ENCODE measurements at places on chromosomes 1 and 21. TPM values are rescaled to one million over a fixed set of nuclear protein-coding genes. Genes with fewer than 3 reads are reported as not detected.

The KCNQ4 gene
- 1.4 TPM for total RNA-seq

GRCh38 chr1:167221126-167221737, 546 bp downstream of the POU2F1 start:
- DNase-seq = no peak

- DNase-seq = no peak
Observed at GRCh38 chr1:195202241-195202640, 1406.0 kb downstream of the KCNT2 start.

The OR2T11 gene
- total RNA-seq = not detected

DNA sequence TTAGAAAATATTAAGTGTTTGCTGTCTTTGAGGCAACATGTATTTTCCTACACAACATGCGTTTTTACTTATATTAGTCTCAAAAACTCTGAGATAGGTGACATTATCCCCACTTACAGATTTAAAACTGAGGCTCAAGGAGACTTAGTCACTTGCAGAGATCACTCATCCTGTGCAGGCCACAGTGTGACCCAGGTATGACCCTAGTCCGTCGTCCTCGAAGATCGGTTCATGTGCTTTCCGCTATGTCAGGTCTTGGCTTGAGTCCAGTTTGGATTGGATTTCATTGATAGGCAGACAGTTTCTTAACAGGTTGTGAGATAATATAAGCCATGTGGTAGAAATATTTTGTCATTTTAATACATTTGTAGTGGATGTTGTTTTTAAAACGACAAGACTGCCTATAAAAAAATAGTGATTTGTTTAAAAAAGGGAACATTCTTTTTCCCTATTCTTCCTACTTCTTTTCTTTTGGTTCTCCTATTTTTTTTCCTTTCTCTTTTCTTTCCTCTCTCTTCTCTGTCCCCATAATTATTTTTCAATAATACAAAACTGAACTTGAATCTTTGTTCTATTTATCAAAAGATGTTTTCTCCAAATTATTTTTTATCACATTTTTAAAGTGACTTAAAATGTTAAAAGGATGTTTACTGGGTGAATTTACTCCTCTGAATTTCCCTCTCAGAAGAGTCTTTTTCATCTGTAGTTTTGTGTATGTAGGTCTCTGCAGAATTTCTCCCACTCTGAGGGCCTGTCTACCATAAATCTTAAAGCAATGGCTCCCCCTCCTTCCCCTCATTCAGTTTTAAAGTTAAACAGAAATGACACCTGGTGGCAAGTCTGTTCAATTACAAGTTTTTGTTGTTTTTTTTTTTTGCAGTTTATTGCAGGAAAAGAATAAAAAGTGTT, 81.8 kb downstream of the PHTF1 start:
- DNase-seq = peak; percentile 25

The KCNK1 gene
- 69.6 TPM for total RNA-seq

DNA sequence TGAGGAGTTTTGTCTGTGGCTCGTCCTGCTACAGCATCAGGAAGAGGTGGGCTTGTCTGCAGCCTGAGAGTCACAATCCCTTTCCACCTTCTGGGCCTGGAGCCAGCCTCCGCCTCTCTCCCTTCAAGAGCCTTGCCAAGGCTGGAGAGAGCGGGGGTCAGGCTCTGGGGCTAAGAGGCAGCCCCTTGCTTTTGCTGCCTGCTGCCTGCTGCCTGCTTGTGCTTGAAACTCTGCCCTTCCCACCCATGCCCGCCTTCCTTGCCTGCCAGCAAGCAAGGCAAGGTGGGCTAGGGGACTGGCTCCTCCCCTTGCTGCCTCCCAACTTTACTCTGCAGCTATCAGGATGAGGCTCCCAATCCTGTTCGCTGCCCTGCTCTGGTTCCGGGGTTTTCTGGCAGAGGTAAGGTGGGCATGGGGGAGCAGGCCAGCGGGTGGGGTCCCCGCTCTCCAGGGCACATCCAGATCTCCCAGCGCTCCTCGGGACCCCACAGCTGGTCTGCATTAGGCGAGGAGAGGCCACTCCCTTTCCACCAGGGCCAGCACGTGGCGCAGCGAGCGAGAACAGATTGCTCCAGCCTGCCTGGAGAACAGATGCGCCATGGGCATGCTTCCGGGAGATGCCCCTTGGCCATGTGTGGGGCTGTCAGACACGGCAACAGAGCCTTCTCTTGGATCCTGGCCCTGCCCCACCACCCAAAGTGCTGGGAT, 7.5 kb upstream of the PTPN7 start:
- DNase-seq = no peak

The AKT3 gene
- total RNA-seq = 42.9 TPM

GRCh38 chr1:231800108-231800507, 173.5 kb downstream of the DISC1 start:
- DNase-seq = no peak

DNA sequence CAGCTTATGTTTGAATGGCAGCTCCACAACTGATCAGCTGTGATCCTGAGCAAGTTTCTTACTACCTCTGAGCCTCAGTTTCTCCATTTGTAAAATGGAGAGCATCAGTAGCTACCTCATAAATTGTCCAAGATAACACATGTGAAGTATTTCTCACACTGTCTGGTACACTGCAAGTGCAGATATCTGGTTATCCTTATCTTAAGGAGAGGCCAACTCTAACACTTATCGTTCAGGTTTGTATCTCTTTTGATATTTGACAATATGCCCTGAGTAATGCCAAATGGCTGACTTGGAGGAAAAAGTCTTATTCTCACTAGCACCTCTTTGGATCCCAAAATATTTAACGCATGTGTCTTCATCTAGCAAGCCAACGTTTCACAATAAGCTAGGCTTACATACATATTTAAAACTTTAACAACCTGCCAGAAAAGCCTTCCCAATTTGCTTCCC, 2.7 kb downstream of the CSRP1 start:
- no peak for DNase-seq

The STIL gene
- 1.4 TPM for total RNA-seq

The TRABD2B gene
- total RNA-seq = 7.6 TPM

DNA sequence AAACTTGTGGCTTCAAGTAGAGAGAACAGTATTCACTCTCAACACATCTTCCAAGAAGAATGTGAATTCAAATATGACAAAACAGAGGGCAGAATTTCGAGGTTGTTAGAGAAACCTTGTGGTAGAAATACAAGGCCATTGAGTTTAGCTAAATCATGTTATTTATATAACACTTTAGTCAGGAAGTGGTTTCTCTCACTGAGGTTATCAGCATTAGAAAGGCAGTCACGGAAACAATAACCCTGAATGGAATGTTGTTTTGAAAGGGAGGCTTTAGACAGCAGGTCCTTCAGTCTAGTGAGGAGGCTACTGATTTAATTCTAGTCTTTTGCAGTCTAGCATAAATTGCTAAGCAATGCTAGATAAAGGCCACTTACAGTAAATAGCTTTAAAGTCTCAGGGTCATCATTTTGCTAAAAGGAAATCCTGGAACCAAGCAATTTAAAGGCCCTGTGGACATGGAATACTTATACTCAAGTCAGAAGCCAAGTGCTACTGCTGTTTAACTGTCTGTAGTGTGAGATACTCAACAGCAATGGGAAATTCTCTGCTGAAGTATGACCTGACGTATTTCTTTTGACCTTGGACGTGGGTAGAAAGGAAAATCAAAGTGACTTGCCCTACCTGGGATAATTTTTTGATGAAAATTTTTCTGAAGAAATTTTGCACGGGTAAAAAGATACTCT, 89.0 kb upstream of the CHODL start:
- no peak for DNase-seq

The HCRTR1 gene
- 0.42 TPM for total RNA-seq

DNA sequence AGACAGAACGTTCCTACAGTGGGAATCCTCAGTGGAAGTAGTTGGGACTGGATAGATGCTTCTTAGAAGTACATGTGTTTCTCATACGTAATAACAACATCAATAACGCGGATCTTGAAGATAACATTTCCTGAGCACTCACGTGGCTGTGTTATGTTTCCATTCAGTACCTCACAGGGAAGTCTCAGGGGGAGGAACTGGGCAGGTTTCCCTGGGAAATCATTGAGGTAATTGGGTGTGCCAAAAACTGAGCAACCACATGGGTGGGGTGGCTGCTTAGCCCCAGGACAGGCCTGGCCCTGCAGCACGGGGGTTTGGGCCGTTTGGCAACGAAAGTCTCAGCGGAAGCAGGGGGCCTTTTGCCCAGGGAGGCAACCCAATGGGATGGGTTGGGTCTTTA, 133.8 kb downstream of the ZSCAN20 start:
- peak; percentile 53 for DNase-seq

DNA sequence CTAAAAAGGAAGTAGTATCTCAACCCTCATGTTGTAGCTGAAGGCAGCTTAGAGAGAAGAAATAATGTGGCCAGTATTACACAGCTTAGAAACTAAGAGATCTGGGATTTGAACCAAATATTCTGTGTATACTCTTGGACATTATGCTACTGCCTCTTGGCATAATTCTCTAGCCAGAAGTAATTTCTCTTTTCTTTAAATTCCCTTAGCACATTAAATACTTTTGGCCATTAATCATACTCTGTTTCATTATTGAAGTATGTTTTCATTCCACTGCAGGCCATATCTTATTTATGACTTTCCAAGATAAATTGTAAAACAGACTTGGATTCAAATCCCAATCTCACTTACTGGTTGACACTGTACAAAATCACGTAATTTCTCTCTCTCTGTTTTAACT, 181.3 kb upstream of the SPAG17 start:
- no peak for DNase-seq

The AVPR1B gene
- not detected for total RNA-seq

- DNase-seq = no peak
Observed at GRCh38 chr1:18530587-18531502, 50.1 kb downstream of the KLHDC7A start.

DNA sequence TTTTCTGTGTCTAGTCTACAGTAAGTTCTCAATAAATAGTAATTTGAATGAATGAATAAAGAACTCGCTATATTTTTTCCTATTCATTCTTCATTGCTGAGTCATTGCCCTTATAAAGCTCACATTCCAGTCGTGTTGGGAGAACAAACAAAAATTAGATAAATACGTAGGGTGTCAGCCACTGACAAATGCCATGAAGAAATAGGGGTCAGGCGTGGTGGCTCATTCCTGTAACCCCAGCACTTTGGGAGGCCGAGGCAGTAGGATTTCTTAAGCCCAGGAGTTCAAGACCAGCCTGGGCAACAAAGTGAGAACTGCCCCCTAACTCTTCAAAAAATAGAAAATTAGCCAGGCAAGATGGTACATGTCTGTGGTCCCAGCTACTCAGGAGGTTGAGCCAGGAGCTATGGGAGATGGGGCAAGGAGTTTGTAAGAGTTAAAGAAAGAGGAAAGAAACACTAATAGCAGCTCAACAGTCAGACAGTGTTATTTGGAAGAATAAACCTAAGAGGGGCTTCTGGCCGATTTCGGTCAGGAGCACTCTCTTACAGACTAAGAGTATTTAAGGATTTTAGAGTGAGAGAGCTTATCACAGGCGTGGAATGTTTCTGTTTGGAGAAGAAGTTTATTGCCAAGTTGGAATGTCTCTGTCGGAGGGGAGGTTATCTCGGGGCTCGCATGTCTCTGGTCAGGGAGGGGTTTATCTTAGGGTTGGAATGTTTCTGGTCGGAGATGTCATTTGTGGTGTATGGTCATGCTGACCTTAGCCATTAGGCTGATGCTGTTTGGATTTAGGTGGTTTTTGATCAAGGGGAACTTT, 1.8 kb upstream of the CHML start:
- DNase-seq = no peak

GRCh38 chr1:8392522-8392921, 74.6 kb downstream of the SLC45A1 start:
- no peak for DNase-seq

The KCNJ10 gene
- total RNA-seq = 0.05 TPM

The AKR7A3 gene
- total RNA-seq = not detected

The MUL1 gene
- 41.0 TPM for total RNA-seq

DNA sequence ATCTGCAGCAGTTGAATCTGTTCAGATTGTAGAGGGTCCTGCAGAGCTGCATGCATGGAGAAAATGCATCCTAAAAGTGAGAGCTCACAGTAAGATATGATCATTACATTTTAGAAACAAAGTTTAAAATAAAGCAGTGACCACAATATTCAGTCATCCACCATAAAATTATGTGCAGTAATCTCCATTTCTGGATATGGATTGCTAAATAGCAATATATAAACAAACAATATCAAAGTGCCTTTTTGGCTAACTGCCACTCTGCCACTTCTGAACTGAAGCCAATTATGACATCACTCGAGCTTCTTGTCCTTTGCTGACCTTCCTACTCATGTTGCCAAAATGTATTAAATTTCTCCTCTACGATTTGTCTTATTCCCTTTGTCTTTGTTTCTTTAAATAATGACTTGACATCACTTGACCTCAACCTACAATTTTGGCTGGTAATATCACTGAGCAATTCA, 262.0 kb upstream of the CXADR start:
- no peak for DNase-seq

DNA sequence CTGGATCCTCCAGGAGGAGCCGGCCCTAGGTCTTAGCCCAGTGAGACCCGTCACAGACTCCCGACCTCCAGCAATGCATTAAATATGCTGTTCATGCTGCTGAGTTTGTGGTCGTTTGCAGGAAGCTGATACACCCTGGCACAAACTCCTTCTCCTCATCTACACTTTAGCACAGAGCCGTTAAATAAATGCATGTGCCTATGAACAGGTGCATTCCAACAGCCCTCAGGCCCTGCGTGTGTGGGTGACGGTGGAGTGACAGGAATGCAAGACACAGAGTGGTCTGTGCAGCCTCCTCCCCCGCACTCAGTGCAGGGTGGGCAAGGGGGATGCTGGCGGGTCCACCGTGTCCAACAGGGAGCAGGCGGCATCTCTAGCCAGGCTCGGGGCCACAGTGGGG, 106.6 kb upstream of the TMPRSS2 start:
- no peak for DNase-seq

GRCh38 chr1:221439008-221439746, 302.7 kb downstream of the DUSP10 start:
- DNase-seq = no peak

GRCh38 chr1:185421485-185422107, 104.6 kb upstream of the IVNS1ABP start:
- DNase-seq = no peak

The HMGCS2 gene
- total RNA-seq = 7.1 TPM

GRCh38 chr1:29644812-29645211, 408.5 kb downstream of the PTPRU start:
- no peak for DNase-seq

DNA sequence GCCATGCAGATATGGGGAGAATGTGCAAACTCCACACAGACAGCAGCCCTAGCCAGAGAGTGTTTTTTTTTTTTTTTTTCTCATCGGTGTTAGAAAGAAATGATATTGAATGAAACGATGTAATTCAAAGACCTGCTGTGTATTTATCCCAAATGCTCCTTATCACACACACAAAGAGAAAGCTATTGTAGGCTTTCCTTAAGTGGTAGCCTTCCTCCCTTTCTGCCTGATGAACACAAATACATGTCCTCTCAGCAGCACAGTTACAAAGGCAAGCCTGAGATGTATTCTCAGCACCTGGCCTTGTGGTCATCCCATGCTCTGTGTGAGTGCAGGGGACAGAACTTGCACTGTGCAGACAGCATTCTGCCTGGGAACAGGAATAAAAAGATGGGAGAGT, 93.8 kb downstream of the PLPPR5 start:
- no peak for DNase-seq

Measured in left cardiac atrium (tissue), 4 donors.